ENCODE measurements at places on chromosomes 16 and 17. TPM values are rescaled to one million over a fixed set of nuclear protein-coding genes. Genes with fewer than 3 reads are reported as not detected.

GRCh38 chr16:28879841-28880588, 1.7 kb downstream of the ATP2A1 start:
- peak; percentile 92 for DNase-seq

The RHBDF1 gene
- total RNA-seq: 20.0 TPM

- no peak for DNase-seq
Measured at GRCh38 chr17:60390186-60390585, 1.7 kb downstream of the USP32 start.

The TSPOAP1 gene
- 18.8 TPM for total RNA-seq

DNA sequence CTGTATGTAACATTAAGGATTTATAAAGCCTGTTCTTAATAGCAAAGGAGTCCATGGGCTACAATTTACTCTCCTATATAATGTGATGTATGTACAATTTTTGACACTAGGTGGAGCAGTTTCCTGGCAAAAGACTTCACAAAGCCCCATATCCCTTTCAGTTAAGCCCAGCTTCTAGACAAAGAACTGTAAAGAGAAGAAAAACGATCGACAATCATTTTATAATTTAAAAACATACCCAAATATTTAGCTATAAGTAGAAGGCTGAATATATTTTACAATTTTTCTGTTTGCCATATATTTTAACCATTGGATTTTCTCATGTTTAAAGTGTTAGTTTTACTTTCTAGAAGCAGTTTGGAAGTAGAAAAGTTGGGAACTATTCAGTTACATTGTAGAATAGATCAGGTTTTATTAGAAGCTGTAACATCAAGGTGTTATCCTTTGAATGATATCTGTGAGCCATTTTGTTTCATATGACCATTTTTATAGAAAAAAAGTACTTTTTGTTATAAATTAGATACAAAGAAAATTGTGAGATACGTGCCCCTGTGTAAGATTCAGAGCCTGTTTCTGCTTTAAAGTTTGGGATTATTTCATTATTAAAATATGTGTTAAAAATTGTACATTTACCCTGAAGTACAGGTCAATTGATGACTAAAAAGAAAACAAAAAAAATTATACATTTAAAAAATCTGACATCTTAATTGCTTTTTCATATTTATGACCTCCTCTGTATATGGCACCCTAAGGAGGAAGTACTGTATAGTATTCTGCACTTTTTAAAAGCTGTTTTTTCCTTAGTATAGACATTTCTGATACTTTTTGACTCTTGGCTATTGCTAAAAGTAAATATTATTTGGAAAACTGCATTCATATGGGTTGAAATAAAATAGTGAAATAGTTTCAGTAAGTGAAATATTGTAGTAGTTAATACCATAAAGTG, 46.3 kb downstream of the VMP1 start:
- DNase-seq: no peak

The TSPAN10 gene
- total RNA-seq: not detected

DNA sequence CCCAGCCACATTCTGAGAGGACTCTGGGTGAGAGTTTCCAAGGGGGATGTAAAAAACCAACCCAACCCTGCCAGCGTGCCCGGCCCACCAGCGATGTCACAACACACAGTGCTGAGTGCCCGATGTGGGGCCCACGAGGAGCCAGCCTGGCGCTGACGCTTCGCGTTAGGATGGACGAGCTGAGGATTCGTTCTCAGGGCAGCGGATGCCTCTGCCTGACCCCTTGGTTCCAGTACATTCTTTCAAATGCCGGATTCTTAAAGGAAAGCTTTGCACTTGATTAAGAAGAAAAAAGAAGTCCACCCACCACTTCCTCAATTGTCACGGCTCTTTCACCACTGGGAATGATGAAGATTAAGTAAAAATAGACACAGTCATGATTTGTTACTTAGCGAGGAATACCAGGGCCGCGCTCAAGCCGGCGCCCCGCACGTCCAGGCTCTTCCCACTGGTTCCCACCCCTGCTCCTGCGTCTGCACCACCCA, 79.4 kb downstream of the IRF8 start:
- peak; percentile 47 for DNase-seq

Measured in left ventricle myocardium superior (tissue), 1 donor.